ENCODE measurements at places on chromosomes 6 and 20.

DNA sequence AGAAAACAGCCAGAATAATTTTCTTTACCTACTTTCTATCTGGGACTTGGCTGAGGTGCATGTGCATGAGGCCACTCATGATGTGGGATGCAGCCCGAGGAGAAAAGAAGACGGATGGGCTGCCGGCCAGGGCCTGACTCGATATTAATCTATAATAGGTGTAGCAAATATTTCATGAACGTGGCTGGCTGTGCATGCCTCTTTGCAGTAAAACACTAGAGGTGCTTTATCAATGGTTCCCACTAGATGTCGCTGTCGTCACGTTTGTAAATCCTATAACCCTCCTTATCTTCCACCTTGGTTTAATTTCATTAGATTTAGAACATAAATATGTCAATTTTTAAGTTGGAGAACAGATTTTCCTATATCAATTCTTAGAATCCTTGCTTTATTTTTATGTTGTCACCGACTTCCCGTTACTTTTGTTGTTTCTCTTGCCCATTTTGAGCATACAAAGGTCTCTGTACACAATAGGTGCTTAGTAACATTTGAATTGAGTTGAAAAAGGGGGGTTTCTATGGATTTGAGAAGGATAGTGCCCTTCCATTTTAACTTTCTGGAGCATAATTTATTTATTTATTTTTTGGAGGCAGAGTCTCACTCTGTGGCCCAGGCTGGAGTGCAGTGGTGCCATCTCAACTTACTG is 19.6 kb upstream of the FERMT1 start:
- H3K4me1 ChIP-seq, result no peaks in the 10 kb centered on the region
- no peaks in the 10 kb centered on the region for H3K36me3 ChIP-seq
- H3K27me3 ChIP-seq, result no peaks in the 10 kb centered on the region

DNA sequence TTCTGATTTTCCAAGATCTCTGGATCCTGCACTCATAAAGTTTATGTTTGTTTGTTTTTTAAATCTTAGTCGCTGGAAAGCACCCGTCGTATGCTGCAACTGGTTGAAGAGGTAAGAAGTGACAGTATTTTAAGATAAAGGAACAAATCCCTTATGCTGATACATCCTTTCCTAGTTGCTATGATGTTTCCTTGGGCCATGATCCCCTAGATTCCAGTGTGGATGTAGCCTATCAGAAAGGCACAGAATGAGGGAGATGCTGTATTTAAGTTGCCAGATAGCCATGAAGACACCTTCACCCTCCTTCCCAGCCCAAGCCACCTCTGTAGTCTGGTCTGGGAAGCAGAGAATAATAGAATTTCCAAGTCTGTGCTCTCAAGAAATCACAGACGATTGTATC is 59.0 kb downstream of the SNAP25 start:
- no peak for DNase-seq
- no peaks in the 10 kb centered on the region for H3K36me3 ChIP-seq

- H3K27ac ChIP-seq, result no peak overlapping the region
- H3K4me1 ChIP-seq, result no peaks in the 10 kb centered on the region
- H3K36me3 ChIP-seq, result no peaks in the 10 kb centered on the region
- no peaks in the 10 kb centered on the region for H3K27me3 ChIP-seq
Measured at GRCh38 chr20:8175741-8176675, 43.9 kb downstream of the PLCB1 start.

DNA sequence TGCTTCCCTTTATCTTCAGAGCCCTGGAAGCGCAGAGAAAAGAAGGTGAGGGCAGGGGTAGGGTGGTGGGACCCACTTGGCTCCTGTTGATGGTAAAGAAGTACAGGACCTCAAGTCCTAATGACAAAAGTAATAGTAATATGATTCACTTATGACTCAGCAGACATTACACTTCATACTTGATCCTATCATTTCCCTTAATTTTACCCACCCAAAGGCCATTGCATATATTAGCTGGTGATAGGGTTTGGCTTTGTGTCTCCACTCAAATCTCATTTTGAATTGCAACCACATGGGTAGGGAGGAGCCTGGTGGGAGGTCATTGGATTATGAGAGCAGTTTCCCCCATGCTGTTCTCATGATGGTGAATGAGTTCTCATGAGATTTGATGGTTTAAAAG is 880.7 kb downstream of the KIF16B start:
- H3K4me3 ChIP-seq, result no peak overlapping the region
- H3K27me3 ChIP-seq, result no peaks in the 10 kb centered on the region
- H3K27ac ChIP-seq, result no peak overlapping the region
- no peak for DNase-seq

DNA sequence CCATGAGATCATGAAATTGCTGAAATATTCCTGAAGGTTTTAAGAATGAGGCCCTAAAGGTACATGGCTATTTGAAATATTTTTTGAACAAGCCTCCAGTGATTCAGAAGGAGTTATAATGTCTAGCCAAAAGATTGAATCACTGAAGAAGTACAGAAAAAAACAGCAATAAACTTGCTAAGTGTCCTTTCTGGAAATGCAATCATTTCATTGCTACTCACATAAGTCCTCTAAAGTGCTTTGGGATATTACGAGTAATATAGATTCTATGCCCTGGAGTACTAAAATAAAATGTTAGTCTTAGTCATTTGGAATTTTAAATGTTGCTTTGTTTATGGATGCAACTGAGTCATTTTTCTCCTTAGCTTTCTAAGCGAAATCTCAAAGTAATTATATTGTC is 32.7 kb downstream of the CENPW start:
- no peaks in the 10 kb centered on the region for H3K27me3 ChIP-seq
- no peak for DNase-seq

- peaks cover 11% of the 10 kb centered on the region for H3K4me1 ChIP-seq
- no peaks in the 10 kb centered on the region for H3K27me3 ChIP-seq
- no peaks in the 10 kb centered on the region for H3K36me3 ChIP-seq
Measured at GRCh38 chr6:70673601-70674000, 5.9 kb downstream of the SMAP1 start.

- no peaks in the 10 kb centered on the region for H3K36me3 ChIP-seq
- H3K4me1 ChIP-seq, result no peaks in the 10 kb centered on the region
- no peak for DNase-seq
- H3K4me3 ChIP-seq, result no peak overlapping the region
Measured at GRCh38 chr6:148175550-148176188, 167.0 kb upstream of the SASH1 start.

DNA sequence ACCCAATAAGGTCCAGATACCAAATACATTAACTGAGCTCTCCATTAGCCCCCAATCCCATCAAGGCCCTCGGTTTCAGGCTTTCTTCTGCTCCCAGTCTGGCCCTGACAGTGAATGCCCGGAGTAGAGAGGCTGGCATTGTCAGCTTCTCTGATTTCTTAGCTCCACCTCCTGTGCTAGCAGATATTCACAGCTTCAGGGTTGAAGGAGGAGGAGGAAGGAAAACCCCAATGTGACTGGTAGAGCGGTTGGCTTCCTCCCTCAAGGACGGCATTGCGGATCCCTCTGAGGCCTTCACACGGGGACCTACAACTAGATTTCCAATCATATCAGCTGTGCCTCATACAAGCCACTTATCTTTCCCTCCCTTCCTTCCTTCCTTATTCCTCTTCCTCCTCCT is 164.1 kb upstream of the SYNDIG1 start:
- H3K36me3 ChIP-seq, result no peaks in the 10 kb centered on the region
- no peak overlapping the region for H3K27ac ChIP-seq
- DNase-seq, result no peak
- no peaks in the 10 kb centered on the region for H3K27me3 ChIP-seq
- H3K4me1 ChIP-seq, result no peaks in the 10 kb centered on the region

DNA sequence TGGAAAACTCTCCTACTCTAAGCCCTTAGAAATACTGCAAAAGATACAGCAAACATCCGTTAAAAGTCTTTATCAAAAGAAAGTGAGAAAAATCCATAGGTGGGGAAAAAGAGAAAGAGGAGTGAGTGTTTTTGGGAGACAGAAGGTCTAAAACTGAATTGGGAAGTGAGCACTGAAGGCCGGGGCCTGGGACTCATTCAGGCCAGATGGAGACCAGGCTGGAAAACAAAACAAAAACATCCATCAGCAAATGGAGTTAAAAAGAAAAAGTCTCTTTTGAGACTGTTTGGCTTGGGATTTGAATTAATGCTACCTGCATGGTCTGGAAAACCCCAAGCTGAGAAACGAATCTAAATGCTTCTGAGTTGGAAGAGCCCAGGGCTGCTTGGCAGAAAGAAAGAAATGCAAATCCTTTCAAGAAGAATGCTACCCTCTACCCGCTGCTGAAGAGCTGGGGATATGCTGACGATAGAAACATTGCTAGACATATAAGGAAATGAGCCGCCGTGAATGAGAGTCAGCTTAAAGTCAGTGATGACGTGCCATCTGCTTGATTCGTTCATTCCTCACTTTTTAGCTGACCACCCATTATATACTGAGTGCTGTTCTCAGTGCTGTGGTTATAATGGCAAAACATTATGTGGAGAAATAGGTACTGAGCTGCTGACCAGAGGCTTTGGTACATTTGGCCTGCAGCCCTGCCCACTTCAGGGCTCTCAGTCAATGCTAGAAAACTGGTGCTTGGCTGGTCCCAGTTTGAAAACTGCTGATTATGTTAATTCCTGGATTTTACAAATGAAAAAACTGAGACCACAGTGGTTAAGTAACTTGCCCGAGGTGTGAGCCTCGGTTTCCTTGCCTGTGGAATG is 28.0 kb upstream of the TULP4 start:
- no peaks in the 10 kb centered on the region for H3K36me3 ChIP-seq
- H3K4me3 ChIP-seq, result no peak overlapping the region
- no peaks in the 10 kb centered on the region for H3K4me1 ChIP-seq
- H3K27me3 ChIP-seq, result no peaks in the 10 kb centered on the region
- no peak overlapping the region for H3K27ac ChIP-seq

- H3K4me1 ChIP-seq, result no peaks in the 10 kb centered on the region
- no peak for DNase-seq
- no peak overlapping the region for H3K4me3 ChIP-seq
- H3K27ac ChIP-seq, result no peak overlapping the region
- H3K27me3 ChIP-seq, result no peaks in the 10 kb centered on the region
Measured at GRCh38 chr6:13508711-13509705, 21.6 kb upstream of the GFOD1 start.

GRCh38 chr6:9272671-9273070 is 837.3 kb upstream of the SLC35B3 start:
- DNase-seq, result no peak
- no peaks in the 10 kb centered on the region for H3K36me3 ChIP-seq
- H3K27ac ChIP-seq, result no peak overlapping the region
- H3K4me1 ChIP-seq, result peaks cover 3% of the 10 kb centered on the region
- no peaks in the 10 kb centered on the region for H3K27me3 ChIP-seq
- no peak overlapping the region for H3K4me3 ChIP-seq

- no peak overlapping the region for H3K27ac ChIP-seq
- H3K4me1 ChIP-seq, result no peaks in the 10 kb centered on the region
- H3K27me3 ChIP-seq, result no peaks in the 10 kb centered on the region
- no peak for DNase-seq
- no peak overlapping the region for H3K4me3 ChIP-seq
- no peaks in the 10 kb centered on the region for H3K36me3 ChIP-seq
Measured at GRCh38 chr20:11137688-11138087, 463.9 kb upstream of the JAG1 start.

GRCh38 chr6:79277109-79277508 is 42.6 kb upstream of the HMGN3 start:
- no peak overlapping the region for H3K4me3 ChIP-seq
- H3K4me1 ChIP-seq, result no peaks in the 10 kb centered on the region
- no peaks in the 10 kb centered on the region for H3K27me3 ChIP-seq
- H3K27ac ChIP-seq, result no peak overlapping the region

DNA sequence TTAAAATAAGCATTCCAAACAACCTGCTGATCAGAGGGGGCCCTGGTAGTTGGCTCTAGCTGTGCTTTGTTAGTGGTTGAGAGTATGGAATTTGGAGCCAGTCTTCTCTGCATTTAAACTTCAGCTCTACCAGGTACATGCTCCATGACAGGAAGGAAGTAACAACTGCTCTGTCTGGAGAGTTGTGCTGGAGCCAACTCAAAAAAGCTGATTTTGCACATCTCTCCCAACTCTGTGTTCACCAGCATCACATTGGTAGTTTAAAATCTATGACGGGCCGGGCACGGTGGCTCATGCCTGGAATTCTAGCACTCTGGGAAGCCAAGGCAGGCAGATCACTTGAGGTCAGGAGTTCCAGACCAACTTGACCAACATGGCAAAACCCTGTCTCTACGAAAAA is 68.8 kb upstream of the BMP2 start:
- no peaks in the 10 kb centered on the region for H3K27me3 ChIP-seq
- no peaks in the 10 kb centered on the region for H3K36me3 ChIP-seq
- no peaks in the 10 kb centered on the region for H3K4me1 ChIP-seq

- H3K4me3 ChIP-seq, result no peak overlapping the region
- DNase-seq, result no peak
- H3K27ac ChIP-seq, result no peak overlapping the region
- H3K4me1 ChIP-seq, result no peaks in the 10 kb centered on the region
- H3K36me3 ChIP-seq, result no peaks in the 10 kb centered on the region
- no peaks in the 10 kb centered on the region for H3K27me3 ChIP-seq
Measured at GRCh38 chr20:61644378-61645076, 392.5 kb downstream of the CDH4 start.

DNA sequence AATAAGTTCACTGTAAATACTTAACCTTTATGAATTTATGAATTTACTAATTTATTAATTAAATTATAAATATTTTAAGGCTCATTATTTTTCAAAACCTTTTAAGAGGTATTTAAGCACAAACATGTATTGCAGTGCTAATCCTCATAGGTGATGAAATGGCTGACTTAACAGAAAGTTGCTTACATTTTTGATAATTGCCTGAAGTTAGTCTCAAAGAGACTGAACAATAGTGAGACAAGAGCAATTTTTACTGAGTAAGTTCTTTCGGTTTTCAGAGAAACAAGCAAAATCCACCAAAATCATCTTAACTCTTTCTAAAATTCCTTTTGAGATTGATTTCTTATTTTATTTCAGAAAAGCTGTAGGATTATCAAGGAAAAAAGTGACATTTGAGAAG is 137.3 kb upstream of the VGLL2 start:
- no peaks in the 10 kb centered on the region for H3K36me3 ChIP-seq
- H3K27ac ChIP-seq, result no peak overlapping the region
- no peaks in the 10 kb centered on the region for H3K4me1 ChIP-seq
- H3K4me3 ChIP-seq, result no peak overlapping the region

DNA sequence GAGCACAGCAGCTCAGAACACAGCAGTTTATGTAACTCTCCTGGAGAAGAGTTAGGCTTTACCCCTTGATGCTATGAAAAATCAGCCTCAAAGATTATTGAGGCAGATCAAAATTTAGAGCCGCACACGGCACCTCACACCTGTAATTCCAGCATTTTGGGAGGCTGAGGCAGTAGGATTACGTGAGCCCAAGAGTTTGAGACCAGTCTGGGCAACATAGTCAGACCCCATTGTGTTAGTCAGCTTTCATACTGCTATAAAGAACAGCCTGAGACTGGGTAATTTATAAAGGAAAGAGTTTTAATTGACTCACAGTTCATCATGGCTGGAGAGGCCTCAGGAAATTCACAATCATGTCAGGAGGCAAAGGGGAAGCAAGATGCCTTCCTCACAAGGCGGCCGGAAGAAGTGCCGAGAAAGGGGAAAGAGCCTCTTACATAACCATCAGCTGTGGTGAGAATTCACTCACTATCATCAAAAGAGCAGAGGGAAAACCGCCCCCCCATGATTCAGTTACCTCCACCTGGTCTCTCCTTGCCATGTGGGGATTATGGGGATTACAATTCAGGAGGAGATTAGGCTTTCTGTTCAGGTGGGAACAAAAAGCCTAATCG is 87.7 kb downstream of the SGK1 start:
- no peaks in the 10 kb centered on the region for H3K36me3 ChIP-seq
- DNase-seq, result no peak
- no peak overlapping the region for H3K27ac ChIP-seq
- no peak overlapping the region for H3K4me3 ChIP-seq
- no peaks in the 10 kb centered on the region for H3K27me3 ChIP-seq

- no peaks in the 10 kb centered on the region for H3K36me3 ChIP-seq
- no peaks in the 10 kb centered on the region for H3K27me3 ChIP-seq
- H3K4me3 ChIP-seq, result no peak overlapping the region
- no peak for DNase-seq
Measured at GRCh38 chr6:10556992-10557391, 35.8 kb downstream of the GCNT2 start.

All from adrenal gland (tissue), 19 donors.